ENCODE measurements at places on chromosomes 11 and 22.

- no peak for DNase-seq
These were observed 311.9 kb downstream of the GUCY1A2 start for GRCh38 chr11:106706355-106706754.

DNA sequence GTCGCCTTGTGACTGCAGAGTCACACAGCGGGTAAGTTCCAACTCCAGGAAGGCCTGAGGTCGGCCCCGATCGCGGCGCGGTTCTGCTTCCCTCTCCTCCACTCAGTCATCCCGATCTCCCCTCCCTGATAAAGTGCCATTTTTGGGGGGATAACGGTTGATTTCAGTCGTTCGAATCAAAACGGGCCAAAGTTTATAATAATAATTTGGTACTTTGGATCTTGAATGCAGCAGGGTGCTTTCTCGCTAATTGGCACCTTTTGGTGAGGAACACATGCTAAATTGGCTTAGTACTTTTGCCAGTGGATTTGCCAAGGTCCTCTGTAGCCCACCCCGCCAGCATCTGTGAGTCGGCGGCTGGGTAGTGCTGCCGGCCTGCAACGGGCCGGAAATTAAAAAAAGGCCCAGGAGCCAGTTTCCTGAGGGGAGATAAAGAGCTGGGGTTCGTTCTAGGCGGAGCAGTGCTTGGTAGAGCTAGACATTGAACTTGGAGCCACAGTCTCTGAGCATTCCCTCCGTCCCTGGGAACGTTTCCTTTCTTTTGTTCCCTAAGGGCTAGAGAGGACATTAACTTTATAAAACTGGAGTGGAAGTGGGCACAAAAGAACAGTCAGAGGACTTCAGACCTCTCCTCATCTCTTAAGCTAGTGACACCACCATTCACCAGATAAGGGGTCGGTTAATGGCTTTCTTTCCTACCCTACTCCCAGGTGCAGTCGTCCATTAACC is 997 bp downstream of the UBE2L3 start:
- no peak for DNase-seq

DNA sequence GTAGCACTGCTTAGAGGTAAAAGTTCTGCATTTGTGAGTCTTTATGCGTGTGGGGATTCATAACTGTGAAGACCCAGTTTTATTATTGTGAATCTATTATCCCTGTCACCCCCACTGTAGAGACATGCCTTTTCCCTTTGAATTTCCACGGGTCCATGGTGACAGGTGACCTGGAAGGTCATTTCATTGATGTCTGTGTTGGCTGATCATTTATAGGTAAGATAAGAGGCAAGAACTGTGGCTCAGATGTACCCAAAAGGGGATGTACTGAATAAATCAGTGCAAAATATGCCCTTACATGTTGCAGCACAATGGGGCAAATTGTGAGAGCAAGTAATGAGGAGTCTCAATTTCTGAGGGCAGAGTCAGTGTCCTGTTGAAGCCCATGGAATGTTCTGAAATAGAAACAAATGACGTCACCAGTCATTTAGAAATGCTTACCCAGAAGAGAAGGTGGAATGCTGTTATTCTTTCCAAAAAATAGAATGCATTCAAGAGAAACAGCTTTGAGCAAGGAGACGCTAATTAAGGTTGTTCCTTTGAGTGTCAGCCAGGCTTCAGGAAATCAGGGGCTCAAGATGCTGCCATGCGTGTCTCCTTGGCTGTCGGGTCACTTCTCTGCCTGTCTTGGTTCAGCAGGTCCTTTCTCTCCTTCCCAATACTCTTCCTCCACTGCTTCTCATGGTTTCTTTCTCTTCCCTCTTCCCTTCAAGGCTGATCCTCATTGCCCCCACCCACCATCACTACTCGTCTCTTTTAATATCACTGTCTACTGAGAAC is 118.7 kb upstream of the E2F8 start:
- no peak for DNase-seq

DNA sequence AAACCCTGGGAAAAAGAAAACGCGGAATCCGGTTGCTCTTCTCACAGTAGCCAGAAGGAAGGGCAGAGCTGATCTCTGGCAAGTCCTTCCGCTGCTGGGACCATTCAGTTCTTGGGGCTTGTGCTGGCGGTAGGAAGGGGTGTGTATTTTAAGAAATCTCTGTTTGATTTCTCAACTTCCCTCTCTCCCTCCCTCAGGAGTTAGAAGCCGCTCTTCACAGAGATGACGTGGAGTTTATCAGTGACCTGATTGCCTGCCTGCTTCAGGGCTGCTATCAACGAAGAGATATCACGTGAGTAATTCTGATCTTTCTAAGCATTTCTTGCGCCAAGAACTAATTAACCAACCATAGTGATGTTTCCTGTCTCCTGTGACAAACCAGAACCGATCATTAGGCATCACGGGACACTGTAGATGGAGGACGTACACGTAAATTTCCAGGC is 85.9 kb upstream of the SLC25A18 start:
- DNase-seq, result no peak

Data from GM12892 (cell line).